Heart left ventricle (tissue), 16 donors: ENCODE measurements at places on chromosomes 13 and 19. TPM values are rescaled to one million over a fixed set of nuclear protein-coding genes. Genes with fewer than 3 reads are reported as not detected.

The PDX1 gene
- not detected for total RNA-seq

DNA sequence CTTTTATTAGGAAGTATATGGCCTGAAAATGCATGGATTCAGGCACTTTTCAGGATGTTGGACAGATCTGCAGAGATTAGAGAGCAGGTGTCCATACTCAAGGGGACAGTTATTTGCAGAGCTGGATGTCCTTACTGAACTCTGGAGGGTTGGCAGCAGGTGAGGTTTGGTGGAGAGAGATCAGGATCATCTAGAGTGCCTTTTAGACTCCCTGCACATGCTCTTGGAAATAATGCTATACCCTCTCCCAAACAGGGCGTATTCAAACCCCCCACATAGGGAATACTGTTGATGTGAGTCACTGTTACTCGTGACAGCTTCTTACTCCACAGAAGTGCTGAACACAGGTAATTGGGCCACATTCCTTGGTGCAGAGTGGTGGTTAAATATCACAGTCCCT lies 725.7 kb upstream of the SGCG start:
- DNase-seq = no peak

- no peak for DNase-seq
Measured at GRCh38 chr13:90156390-90156789, 1191.1 kb upstream of the MIR17HG start.

DNA sequence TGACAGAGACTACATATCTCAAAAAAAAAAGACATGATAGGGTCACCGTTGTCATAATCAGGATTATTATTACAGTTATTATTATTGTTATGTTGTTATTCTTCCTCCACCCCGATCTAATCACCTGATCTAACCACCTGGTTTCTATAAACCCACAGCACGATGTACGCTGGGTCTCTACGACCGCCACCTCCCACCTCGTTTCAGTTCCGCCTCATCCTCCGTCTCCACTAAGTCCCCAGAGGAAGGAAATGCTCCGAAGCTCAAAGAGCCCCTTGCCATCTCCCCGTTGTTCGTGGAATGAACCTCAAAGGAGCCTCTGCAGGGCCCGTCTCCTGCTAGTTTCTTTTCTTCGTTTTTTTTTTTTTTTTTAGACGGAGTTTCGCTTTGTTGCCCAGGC lies 15.9 kb upstream of the MEIS3 start:
- no peak for DNase-seq

- DNase-seq = no peak
Measured at GRCh38 chr13:38405216-38405615, 55.6 kb downstream of the UFM1 start.

DNA sequence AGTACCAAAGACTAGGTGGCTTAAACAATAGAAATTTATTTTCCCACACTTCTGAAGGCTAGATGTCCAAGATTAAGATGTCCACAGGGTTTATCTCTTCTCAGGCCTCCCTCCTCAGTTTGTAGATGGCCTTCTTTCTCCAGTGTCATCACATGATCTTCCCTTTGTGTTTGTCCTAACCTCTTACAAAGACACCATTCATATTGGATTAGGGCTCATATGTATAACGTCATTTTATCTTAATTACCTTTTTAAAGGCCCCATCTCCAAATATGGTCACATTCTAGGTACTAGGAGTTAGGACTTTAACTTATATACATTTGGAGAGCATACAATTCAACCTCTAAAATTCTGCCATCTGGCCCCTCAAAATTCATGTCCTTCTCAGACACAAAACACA lies 34.3 kb downstream of the N4BP2L2 start:
- no peak for DNase-seq

DNA sequence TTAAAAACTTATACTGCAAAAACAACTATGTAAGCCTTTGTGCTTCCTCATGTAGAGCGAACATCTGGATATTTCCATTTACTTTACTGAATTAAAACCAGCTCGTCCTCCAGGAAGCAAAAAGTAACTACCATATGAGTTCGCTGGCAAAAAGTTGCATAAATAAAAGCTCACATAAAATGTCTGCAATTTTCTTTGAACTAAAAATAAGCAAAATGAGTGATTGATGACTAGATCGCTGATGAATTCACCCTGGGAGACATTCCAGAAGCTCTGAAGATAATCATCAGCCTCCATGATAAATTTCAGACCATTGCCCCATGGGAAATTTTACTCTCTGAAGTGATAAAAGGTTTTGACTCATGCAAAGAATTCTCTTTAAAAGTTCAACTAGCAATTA lies 67.3 kb upstream of the SACS start:
- no peak for DNase-seq

DNA sequence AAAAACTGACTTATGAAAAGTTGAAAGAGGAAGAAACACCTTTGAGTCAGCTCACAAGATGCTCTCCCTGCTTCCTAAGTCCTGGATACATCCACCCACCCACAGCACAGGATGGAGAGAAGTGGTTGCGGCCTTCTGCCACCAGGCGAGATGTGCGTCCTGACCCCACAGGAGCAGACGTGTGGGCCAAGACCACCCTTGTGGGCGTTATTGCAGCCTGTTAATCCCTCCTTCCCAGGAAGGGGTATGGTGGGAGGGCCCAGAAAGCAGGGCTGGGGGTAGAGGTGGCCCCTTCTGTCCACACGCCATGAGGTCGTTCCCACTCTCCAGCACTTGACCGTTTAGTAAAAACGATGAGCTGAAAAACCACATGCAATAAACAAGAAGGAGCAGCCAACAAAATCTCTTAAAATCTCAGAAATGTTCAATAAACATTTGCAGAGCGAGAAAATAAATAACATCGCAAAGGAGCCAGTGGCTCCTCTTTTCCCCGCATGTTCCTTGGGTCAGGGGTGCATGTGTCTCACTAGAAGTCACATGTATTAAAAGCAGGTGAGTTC lies 2.4 kb upstream of the AKAP8L start:
- no peak for DNase-seq

GRCh38 chr19:1863328-1863637 lies at the start of gene KLF16:
Gene KLF16, minus strand, starts transcription at chr19:1863579. Its CDS starts 82 bp downstream, at chr19:1863497.
- no peak for DNase-seq

DNA sequence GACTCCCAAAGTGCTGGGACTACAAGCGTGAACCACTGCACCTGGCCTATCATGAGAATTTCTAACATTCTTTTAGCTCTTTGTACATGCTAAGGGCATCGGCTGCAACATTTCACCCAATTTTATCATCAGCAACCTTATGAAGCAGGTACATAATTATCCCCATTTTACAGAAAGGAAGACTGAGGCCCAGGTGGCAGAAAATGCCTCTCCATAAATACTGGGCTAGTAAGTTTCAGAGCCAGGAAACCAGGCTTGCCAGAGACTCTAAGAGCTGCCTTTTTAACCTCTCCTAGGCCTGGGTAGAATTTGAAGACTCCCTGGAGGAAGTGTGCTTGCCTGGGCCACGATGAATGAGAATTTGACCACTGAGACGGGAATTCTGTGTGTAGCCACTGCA lies 2.2 kb downstream of the ERCC2 start:
- DNase-seq = no peak

DNA sequence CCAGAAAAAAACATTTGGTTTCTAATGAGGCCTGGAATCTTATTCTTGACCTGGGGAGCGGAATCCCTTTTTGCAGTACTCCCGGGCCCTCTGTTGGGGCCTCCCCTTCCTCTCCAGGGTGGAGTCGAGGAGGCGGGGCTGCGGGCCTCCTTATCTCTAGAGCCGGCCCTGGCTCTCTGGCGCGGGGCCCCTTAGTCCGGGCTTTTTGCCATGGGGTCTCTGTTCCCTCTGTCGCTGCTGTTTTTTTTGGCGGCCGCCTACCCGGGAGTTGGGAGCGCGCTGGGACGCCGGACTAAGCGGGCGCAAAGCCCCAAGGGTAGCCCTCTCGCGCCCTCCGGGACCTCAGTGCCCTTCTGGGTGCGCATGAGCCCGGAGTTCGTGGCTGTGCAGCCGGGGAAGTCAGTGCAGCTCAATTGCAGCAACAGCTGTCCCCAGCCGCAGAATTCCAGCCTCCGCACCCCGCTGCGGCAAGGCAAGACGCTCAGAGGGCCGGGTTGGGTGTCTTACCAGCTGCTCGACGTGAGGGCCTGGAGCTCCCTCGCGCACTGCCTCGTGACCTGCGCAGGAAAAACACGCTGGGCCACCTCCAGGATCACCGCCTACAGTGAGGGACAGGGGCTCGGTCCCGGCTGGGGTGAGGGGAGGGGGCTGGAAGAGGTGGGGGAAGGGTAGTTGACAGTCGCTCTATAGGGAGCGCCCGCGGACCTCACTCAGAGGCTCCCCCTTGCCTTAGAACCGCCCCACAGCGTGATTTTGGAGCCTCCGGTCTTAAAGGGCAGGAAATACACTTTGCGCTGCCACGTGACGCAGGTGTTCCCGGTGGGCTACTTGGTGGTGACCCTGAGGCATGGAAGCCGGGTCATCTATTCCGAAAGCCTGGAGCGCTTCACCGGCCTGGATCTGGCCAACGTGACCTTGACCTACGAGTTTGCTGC lies at the start of gene ICAM4:
Gene ICAM4, plus strand, starts transcription at position 153 of the 935 bp plus-strand sequence. Its CDS starts 58 bp downstream, at position 211.
- peak; percentile 85 for DNase-seq

The CLEC17A gene
- total RNA-seq = not detected

The LRG1 gene
- 0.67 TPM for total RNA-seq

GRCh38 chr13:103282571-103283450 lies 216.6 kb upstream of the SLC10A2 start:
- no peak for DNase-seq

- no peak for DNase-seq
Measured at GRCh38 chr19:15114153-15114540, 6.9 kb downstream of the SYDE1 start.

DNA sequence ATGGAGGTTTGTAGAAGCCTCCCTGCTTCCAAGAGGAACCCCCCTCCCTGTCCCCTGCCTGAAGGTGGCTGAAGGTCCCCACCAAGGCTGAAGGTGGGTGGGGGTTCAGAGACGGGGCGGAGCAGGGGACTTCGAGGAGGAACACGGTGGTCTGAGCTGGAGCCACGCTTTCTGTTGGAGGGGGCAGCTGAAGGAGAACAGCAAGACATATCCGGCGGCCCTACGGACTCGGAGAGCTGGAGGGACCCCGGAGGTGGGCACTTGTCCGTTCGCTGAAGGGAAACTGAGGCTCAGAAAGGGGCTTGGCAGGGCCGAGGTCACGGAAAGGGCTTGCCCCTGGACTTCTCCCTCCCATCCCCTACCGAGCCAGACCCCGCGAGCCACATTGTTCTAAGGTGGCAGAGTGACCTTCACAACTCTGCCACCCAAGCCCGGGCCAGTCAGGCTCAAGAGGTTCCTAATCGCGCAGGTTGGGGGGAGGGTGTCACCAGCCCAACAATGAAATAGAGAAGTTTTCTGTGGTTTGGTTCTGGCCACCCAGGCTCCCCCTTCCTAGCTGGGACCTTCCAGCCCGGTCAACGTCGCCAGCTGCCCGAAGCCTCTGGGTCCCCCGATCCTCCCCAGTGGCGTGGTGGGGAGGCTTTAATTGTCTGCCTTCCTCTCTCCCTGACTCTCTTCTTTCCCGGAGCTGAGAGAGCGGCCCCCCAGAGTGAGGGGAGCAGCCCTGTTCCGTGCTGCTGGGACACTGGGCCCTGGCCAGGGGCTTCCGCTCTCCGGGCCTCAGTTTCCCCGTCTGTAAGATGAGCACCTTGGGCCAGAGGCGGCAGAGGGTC lies 15.5 kb upstream of the KCNN1 start:
- no peak for DNase-seq

GRCh38 chr13:97234742-97235141 lies 12.6 kb downstream of the MBNL2 start:
- no peak for DNase-seq

The ADPRHL1 gene
- total RNA-seq = 774 TPM

The KLK4 gene
- not detected for total RNA-seq

The CEACAM19 gene
- total RNA-seq = 8.3 TPM

GRCh38 chr13:59771272-59771671 lies 392.5 kb downstream of the DIAPH3 start:
- no peak for DNase-seq

DNA sequence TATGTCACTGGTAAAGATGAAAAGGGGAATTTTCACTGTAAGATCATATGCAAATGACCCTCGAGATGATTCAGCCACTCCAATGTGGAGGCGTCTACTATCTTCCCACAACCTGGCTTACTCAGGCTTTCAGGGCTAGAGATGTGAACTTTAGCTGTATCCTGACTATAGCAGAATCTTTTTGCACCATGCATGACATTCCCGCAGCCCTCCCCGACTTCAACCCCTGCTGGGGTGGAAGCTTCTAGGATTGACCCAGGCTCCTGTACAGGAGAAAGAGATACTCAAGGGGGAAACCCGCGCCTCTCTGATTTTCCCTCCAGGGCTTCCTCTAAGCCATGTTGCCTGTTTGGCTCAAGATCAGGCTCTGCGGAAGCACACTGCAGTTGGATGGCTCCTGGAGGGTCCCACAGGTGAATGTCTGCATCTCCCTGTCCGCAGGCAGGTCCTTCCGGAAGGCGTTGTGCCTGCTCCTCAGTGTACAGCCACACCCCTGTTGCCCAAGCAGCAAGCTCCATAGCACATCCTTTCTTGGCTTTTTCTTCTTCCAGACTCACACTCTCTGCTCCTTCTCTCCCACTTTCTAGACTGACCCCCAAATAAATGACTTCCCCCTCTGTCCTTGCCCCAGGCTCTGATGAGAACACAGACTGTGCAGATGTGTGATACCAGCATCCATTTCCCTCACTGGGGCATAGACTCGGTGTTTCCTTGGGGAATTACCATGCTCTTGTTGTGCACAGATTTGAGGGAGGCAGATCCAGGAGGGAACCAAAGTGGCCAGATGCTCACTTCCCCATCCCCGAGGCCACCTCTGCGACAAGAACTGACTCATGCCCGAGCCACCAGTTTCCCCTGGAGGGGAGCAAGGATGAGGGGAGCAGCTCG lies 29.1 kb upstream of the POP4 start:
- no peak for DNase-seq

GRCh38 chr19:11639245-11639601 lies 41.9 kb downstream of the ZNF627 start:
- DNase-seq = no peak

DNA sequence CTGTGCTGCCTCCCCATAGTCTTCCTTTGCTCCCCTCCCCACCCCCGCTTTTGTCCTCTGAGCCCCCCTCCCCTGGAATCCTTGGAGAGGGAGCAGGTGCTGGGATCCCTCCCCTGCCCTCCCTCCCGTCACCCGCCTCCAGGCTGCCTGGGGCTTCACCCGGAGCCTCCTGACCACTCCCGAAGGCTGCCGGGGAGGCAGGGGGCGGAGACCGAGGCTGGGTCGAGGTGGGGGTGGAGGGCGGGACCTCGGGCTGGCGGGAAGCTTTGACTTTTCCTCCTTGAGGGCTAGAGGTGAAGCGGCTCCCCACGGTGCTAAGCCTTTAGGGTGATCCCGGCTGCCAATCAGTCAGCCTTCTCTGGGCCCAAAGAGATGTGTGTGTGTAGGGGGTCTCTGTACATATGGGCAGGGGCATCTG lies 1.5 kb downstream of the KMT5C start:
- DNase-seq = peak; percentile 83

GRCh38 chr13:40409278-40409677 lies 257.2 kb downstream of the FOXO1 start:
- no peak for DNase-seq

The GFY gene
- not detected for total RNA-seq

GRCh38 chr19:39321832-39322176 lies 1.1 kb upstream of the LRFN1 start:
- no peak for DNase-seq

DNA sequence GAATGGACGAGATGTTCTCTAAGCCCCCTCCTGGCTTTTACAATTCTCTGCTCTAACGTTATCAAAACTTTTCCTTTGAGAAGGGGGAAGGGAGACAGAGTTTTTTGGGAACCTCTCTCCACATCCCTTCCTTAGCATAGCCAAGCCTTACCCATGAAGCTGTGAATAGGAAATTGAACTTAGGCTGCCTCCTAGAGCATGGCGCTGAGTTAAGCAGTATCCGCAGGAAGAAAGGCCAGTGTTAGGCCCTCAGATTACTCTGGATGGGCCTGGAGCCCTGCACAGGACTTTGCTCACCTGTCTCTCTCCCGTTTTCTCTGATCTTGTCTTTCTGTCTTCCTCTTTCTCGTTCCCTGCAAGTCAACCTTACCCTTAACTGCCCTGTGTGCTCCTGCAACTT lies 39.6 kb downstream of the CYP2B6 start:
- DNase-seq = no peak

The PDE4A gene
- total RNA-seq = 25.2 TPM
